ENCODE measurements at places on chromosomes 2 and 18.

GRCh38 chr2:71777946-71778345 lies 324.6 kb downstream of the DYSF start:
- no peak for DNase-seq

GRCh38 chr2:9144617-9145016 lies 62.0 kb upstream of the ASAP2 start:
- no peak for DNase-seq

DNA sequence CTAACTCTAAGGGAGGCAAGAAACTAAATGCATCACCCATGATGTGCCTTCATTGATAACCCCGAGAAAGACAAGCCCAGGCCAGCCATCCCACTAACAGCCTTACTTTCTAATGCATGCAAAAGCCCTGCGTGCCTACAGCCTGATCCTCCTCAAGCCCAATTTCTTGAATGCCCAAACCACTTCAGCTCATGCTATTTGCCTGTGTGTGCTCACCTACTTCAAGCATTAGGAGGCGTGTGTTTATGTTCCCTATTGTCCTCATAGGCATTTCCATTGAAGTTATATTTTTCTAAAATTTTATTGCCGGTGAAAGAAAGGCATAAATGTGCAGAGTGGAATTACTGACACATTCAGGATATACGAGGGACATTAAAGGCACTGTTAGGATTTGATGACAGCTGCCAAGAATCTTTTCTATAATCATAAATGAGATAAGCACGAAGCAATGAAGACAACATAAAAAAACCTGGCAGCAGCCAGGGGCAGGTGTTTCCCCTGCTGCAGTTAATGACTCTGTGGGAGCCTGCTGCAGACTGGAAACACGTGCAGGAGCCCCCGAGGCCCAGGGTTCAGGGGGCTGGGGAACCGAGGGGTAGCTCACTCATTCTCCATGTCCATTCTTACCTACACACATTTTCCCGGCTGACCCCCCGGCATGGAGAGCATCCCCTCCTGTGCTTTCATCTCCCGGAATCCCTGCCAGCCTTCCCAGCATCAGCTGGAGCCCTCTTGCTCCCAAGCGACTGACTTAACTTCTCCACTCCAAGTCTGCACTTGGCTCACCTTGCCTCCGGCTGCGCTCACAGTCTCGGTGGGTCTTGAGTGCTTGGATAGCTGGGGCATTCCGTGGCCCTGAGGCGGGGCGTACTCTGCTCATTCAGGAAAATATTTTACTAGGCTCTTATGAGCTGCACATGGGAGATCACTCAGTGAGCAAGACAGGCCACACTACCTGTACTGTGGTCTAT lies 292.3 kb upstream of the SIX2 start:
- DNase-seq: no peak

DNA sequence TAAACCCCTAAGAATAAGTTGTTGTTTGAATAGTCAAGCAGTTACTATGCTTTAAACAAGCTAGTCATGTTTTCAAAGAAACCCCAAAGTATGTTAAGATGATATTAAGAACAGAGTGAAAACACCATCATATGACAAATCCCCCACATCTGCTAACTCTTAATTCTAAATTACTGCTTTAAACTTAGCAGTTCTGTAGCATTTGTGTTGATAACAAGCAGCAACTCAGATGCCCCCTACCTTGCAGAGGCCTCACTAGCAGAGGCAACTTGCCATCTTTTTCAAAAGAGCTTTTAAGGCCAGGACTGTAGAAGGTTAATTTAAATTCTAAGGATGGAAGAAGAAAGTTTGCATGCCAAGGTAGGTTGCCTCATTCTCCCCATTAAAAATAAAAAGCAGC lies 376.2 kb downstream of the SETBP1 start:
- no peak for DNase-seq

- no peak for DNase-seq
These were observed 25.0 kb upstream of the COPS8 start for GRCh38 chr2:237060534-237061312.

DNA sequence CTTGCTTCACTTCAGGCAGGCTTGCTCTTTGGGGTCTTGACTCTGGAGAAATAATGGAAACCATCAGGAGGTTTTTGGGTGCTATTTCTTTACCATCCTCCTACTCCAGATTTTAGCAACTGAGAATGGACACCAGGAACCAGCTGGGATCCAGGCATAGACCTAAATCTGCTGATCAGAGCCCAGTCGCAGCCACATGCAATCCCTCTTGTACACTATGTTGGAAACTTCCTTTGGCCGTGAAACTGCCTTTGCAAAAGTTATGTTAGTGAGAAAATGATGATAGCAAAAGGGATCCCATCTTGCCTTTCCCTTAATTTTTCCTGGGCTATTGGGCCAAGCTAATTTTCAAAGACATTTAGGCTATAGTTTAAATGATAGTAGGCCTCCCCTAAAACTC lies 158.8 kb upstream of the ARL4C start:
- no peak for DNase-seq

- DNase-seq: no peak
These were observed 154.6 kb upstream of the MGAT5 start for GRCh38 chr2:134099273-134099672.

- DNase-seq: no peak
These were observed 50.1 kb downstream of the CD226 start for GRCh38 chr18:69897397-69898108.

- no peak for DNase-seq
These were observed 27.5 kb downstream of the INPP4A start for GRCh38 chr2:98472132-98472650.

GRCh38 chr2:150346806-150347205 lies 140.7 kb downstream of the RND3 start:
- DNase-seq: no peak

DNA sequence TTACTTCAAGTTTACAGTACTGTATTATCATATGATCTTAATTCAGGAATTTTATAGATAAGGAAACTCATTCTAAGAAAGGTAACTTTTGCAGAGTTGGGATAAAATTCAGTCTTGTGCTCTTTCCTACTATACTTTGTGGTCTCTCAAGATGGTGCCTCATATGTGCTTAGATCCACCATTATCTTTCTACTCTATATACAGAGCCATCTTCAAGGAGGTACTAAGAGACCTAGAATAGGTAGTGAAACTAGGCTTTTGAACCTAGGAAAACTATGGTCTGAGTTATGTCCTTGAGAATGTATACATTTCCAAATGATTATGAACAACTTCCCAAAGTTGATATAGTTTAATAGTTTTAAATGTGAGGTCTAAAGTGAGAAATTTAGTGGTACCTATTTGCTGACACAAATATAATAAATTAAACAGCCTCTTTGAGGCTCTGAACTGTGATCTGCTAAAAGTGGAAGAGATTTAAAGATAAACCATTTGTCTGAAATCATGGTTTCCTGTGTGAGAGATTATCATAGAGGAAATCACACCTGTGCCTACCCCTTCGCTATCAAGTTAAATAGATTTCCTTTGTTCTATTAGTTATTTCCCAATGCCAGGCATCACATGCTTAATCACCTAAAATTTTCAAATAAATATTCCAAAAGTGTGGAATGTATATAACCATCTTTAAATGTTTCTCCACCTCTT lies 27.2 kb downstream of the ACAA2 start:
- DNase-seq: no peak

DNA sequence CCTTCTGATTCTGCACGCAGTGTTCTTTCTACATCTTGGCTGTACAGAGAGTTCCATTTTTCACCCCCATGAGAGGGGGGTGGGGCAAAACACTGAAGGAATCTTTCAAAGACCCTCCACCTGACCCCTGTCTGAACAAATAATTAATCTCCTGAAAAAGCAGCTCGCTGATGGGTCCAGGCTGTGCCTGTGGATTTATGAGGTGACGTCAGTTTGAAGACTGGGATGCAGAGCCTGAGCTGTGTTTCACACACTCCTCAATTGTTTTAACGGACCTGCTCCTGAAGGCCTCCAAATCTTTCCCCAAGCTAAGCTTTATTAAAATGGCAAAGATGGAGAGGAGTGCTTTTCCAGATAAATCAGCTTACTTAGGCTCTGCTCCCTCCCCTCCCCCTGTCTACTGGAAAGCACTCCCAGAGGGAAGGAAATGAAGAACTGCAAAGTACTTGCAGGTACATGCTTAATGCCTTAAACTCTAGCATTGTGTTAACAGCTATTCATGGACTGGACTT lies 390.2 kb upstream of the TNP1 start:
- DNase-seq: no peak

GRCh38 chr2:176536439-176537133 lies 267.3 kb downstream of the MTX2 start:
- no peak for DNase-seq

- no peak for DNase-seq
These were observed 106.7 kb upstream of the NABP1 start for GRCh38 chr2:191571163-191571769.

DNA sequence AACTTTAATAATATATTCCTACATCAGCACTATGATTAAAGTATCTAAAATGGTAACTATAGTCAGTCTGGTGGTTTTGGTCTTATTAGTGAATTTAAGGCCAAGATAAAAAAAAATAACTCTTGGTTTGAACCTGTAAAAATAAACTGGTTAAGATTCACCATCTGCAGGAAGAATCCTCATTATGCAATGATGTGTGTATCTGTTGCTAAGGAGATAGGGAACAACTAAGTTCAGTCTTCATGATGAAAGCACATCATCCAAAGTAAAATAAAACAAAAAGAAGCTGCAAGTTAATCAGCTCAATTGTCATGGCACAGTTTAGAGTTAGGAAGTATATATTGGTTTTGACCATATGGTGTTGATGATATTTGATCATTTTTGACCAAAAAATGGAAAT lies 466.0 kb downstream of the NYAP2 start:
- no peak for DNase-seq

DNA sequence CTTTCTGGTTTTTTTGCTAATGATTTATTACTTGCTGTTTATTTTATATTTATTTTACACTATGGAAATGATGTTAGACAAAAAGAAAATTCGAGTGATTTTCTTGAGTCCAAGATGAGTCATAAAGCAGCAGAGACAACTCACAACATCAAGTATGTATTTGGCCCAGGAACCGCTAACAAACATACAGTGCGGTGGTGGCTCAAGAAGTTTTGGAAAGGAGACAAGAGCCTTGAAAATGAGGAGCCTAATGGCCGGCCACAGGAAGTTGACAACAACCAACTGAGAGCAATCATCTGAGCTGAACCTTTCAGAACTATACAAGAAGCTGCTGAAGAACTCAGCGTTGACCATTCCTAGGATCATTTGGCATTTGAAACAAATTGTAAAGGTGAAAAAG lies 594.1 kb downstream of the SATB2 start:
- no peak for DNase-seq

GRCh38 chr18:77091366-77091765 lies 41.2 kb downstream of the MBP start:
- DNase-seq: no peak

DNA sequence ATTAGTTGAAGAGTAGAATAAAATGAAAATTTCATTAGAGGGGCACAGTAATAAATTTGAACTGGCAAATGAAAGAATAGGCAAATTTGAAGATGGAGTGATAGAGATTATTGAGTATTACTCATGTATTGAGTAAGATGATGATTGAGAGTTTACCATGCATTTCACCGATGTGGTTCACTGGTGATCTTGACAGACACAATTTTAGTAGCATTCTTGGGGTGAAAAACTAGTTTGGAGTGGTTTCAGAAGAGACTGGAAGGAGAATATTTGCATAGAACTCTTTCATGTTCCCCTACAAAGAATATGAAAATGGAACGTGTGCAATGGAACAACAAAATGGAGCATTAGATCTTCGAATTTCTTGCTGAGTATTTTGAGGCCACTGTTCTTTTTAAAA lies 121.4 kb downstream of the ASXL3 start:
- no peak for DNase-seq

- no peak for DNase-seq
These were observed 55.0 kb downstream of the PKDCC start for GRCh38 chr2:42102591-42103450.

GRCh38 chr2:196140213-196140612 lies 31.2 kb downstream of the STK17B start:
- no peak for DNase-seq

GRCh38 chr2:119338826-119339561 lies 27.6 kb downstream of the C2orf76 start:
- DNase-seq: no peak

- no peak for DNase-seq
These were observed 50.0 kb upstream of the TTC39C start for GRCh38 chr18:23964282-23965238.

- DNase-seq: no peak
These were observed 14.9 kb downstream of the PPP3R1 start for GRCh38 chr2:68237404-68237803.

GRCh38 chr2:110843959-110844510 lies 111.7 kb downstream of the ACOXL start:
- DNase-seq: no peak

DNA sequence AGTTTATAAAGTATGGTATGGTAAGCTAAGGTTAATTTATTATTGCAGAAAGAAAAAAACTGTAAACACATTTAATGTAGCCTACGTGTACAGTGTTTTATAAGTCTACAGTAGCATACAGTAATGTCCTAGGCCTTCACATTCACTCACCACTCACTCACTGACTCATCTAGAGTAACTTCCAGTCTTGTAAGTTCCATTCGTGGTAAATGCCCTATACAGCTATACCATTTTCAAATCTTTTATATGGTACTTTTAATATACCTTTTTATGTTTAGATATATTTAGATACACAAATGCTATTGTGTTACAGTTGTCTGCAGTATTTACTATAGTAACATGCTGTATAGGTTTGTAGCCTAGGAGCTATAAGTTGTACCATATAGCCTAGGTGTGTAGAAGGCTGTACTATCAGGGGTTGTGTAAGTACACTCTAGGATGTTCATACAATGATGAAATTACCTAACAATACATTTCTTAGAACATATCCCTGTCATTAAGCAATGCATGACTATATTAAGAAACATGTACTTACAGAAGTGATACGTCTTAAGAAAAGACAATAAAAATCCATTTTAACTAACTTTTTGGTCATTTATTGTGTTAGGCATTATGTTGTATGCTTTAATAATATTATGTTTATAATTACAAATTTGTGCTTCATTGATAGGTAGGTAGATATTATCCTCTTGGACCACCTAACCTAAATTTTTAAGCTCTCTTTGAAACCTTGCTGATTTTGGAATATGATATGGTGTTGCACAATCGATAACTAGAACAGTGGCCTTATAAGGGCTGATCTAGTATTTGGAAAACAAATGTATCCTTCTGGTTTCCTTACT lies 51.9 kb downstream of the VRK2 start:
- DNase-seq: no peak

- DNase-seq: no peak
These were observed 218.4 kb downstream of the PDE1A start for GRCh38 chr2:182208421-182208820.

DNA sequence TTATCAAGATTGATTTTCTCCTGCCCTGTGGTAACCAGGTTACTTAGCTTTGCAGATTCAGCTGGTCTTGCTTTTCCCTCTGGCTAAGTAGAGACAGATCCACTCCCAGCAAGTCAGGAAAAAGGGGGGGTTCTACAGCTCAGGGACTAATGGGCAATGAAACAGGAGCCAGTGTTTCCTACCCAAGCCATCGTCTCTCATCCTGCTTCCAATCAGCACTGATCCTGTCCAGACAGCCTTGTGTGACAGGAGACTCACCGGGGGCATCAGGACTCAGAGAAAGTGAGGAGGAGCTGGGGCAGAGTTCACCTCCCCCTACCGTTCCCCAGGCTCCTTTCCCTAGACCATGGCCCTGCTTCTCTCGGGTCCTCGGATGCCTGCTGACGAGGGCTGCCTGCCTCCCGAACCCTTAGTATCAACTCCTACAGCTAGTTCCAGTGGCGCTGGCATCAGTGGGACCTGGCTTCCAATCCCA lies 307.6 kb downstream of the ALK start:
- DNase-seq: no peak

Data from NCI-H1048 (cell line).